ENCODE measurements at places on chromosomes 11 and 22.

DNA sequence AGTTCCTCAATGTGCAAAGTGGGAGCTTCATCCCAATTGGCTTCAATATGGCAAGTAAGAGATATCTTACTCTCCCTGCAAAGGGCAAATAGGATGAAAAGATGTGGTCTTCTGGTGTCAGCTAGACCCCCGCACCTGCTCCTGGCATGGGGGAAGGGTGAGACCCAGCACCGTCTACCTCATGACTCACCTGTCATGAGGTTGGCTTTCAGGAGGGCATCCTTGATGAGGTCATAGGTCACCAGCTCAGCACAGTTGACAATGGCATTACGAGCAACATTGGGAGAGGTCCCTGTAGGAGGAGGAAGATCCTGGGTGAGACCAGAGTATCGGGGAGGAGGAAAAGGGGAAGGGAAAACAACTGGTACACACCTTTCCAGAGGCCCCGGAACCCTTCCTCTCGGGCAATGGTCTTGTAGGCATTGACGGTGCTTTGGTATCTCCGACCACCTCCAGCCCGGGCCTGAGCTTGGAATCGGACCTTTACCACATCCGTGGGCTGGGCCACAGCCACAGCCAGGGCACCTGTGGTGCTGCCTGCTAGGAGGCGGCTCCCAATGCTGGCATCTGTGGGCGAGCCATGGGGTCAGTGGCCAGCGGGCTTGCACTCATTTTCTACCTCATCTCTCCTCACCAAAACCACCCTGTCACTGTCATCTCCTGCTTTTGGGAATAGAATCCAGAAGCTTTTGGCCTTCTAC is 6.0 kb downstream of the UCP2 start:
- no peak for DNase-seq

DNA sequence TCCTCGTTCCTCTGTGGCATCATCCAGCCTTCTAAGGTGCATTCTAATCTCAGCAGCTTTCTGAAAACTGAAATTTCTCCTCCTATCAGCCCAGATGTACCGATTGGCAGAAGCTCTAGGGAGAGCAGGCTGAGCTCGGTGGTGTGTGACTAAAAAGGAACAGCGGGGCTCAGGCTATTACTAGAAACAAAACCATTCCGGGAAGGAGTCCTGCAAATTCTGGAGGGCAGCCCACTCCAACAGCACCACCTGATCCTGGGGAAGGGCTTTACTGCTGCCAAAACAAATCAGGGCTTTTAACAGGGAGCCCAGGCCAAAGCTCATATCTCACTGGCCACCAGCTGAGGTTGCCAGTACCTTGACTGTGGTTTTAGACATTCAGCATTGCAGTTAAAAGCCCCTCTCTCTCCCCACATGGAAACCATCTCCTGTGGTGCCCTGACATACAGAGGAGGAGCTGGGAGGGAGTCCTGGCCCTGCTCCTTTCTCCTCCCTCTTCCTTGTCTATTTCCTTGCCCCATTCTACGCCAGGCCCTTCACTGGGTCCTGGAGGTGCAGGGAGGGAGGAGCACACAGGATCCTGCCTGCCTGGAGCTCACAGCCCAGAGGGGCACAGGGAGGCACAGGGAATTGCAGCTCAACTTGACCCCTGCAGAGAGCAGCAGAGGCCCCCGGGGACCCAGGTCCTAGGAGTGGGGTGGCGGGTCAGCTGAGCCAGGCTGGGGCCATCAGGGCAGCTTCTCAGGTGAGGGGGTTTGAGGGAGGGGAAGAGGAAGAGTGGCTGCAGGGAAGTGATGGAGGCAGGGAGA is 889 bp downstream of the PLAAT4 start:
- peak; percentile 86 for DNase-seq

GRCh38 chr22:20064140-20064480 is 15.9 kb upstream of the DGCR8 start:
- no peak for DNase-seq

- no peak for DNase-seq
These were observed 53.4 kb upstream of the WNT7B start for GRCh38 chr22:46030231-46030880.

DNA sequence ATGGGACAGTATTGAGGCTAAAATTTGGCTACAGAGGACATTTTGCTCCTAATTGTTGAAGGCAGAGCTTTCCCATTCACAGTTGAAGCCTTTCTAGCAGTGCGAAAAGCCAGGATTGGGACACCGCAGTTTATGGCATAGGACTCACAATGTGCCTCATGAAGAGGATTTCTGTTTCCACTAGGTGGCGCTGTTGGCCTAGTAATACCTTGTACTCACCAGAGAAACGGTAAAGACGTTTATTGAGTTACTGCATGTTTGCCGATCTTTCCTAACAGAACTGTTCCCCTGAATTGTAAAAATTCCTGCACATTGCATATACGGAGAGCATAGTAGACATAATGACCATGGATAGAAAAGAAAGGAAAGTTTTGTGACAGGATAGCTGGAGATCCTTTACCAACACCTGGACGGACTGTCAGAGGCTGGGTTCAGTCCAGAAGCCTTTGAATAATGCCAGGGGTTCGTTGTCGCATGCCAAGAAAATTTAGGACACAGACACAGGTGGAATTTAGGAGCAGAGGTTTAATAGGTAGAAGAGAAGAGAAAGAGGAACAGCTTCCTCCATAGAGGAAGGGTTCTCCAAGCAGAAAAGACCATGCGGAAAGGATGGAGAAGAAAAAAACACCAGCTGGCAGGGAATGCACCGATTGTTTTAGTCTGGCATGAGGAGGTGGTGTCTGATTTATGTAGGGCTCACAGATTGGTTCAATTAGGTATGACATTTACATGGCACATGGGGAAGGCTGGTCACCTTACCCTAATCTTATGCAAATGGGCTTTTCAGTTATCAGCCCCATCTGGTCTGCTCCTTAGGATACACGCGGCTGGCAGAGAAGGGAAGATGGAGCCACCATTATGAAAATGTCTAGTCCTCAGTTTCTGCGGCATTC is 10.8 kb upstream of the OR51D1 start:
- no peak for DNase-seq

- DNase-seq: no peak
These were observed 2.2 kb downstream of the PAX6 start for GRCh38 chr11:31808721-31809540.

- no peak for DNase-seq
These were observed 84.3 kb downstream of the GGT1 start for GRCh38 chr22:24687322-24687721.

DNA sequence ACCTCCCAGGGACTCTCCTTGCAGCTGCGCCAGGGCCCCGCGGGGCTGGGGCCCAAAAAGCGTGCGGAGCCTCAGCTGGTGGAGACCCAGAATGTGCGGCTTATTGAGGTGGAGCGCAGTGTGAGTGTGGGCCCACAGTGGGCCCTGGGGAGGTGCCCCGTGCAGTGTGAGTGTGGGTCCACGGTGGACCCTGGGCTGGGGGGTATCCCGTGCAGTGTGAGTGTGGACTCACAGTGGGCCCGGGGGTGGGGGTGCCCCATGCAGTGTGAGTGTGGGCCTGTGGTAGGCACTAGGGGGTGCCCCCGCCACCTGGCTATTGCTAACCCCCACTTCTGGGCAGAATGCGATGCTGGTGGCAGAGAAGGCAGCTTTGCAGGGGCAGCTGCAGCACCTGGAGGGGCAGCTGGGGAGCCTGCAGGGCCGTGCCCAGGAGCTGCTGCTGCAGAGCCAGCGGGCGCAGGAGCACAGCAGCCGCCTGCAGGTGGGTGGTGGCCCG is 7.8 kb upstream of the RPS6KA4 start:
- DNase-seq: no peak

DNA sequence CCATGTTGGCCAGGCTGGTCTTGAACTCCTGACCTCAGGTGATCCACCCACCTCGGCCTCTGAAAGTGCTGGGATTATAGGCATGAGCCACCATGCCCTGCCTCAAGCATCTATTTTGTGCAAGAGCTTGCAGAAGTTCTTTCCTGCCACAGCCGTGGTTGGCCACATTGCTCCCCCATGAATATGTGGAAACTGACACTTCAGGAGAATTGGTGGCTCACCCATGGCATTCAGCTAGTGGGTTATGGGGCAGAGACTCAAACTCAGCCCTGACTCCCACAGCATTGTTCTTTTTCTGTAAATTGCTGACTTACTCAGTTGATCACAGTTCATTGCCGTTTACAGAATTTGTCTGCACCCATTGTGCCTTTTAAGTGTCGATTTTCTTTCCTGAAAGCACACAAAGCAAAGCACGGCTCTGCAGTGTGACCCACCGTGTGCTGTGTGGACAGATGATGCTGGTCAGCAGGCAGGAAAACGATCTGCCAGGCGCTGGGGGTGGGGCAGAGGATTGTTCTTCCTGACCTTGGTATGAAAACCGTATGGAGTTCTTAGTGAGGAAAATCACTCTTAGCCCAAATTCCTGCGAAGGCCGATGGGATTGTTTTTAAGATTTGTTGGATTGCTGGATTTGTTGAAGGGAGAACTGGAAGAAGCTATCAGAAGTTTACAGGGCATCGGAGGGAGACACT is 115.6 kb downstream of the PTPRJ start:
- no peak for DNase-seq

DNA sequence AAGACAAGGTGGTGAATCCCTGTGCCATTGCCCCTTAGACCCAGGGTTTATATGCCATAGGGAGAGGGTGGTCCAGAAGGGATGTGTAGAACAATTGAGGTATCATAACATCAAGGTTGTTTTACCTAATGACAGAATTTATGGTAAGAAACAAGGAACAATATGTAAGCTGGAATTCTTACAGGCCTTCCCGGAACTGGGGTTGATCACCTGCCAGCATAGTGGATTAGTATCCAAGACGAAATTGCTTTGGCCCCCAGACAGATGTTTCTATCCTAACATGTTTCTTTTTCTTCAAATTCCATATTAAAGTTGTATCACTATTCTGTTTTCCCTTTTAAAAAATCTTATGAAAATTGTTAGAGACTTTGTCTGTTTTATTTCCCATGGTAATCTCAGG is 343.8 kb upstream of the ANO3 start:
- DNase-seq: no peak

- no peak for DNase-seq
These were observed 308.3 kb upstream of the NCAM1 start for GRCh38 chr11:112652786-112653390.

DNA sequence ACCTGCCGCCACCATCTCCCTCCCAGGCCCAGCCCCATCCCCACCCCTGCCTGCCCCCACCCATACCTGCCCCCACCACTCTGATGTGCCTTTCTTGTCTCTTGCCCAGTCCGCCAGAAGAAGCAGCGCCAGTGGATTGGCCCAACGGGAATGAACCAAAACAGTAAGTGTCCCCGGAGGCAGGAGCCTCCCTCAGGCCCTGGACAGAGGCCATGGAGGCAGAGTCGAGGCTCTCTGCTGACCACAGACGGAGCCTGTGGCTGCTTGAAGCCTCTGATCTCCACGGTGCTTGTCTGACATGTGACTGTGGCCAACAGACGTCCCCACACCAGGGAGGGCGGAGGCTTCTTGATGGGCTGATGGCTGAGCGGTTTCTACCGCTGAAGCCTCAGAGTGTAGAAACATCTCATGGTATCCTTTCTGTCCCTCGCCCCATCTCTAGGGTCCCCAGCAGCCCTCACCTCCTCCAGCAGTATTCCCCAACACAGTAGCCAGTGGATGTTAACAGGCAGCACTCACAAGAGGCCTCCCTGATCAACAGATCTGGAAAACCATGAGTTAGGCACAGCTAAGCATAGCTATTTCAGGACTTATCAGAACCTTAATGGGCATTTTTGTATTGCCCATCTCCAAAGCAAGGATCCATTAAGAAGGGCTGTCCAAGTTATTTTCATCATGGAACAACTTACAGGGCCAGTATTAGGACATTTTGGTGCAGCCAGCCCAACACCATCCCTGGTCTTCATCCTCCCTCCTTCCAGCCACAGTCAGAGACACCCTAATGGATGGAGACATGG is 21.7 kb downstream of the CD5 start:
- no peak for DNase-seq

DNA sequence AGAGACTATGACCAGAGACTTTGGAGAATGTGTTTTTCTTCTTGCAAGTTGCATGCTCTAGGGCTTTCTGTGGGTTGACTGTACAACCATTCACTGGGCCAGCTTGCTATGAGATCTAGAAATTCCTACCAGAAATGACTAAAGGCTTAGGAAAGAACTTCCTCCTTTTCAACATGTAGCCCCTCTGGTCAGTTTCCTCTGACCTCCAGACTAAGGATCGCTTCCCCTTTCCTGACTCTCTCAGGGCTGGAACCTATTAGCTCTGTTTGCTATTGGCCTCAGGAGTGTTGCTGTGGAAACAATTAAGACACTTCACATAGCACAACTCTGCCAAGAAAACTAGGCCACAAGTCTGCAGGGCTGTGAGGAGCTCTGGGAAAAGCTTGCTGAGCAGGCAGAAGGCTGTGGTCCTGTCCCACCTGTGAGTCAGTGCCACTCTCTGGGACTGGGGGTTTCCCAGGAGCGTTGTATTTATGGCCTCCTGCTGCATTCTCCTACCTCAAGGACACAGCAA is 10.7 kb downstream of the CRY2 start:
- no peak for DNase-seq

GRCh38 chr22:24427500-24428164 is at the start of gene ADORA2A:
TSS of gene ADORA2A (plus strand) at chr22:24427599. CDS start at chr22:24433405, 5,806 bp downstream.
- DNase-seq: no peak

- no peak for DNase-seq
These were observed 89.4 kb downstream of the PKNOX2 start for GRCh38 chr11:125253795-125254525.

- DNase-seq: no peak
These were observed 229.5 kb downstream of the AASDHPPT start for GRCh38 chr11:106306942-106307341.

- no peak for DNase-seq
These were observed 285.9 kb downstream of the TBC1D22A start for GRCh38 chr22:47048123-47049077.

- DNase-seq: no peak
These were observed 63.2 kb downstream of the SGSM3 start for GRCh38 chr22:40433416-40434090.

GRCh38 chr22:50027639-50028537 is 15.3 kb upstream of the IL17REL start:
- no peak for DNase-seq

- DNase-seq: no peak
These were observed 36.6 kb upstream of the COMT start for GRCh38 chr22:19904935-19905334.

- DNase-seq: no peak
These were observed 112.5 kb downstream of the KIAA1671 start for GRCh38 chr22:25064894-25065560.

Data from brain pericyte (primary cell).